Transverse colon (tissue), 4 donors: ENCODE measurements at places on chromosomes 2 and 18. TPM values are rescaled to one million over a fixed set of nuclear protein-coding genes. Genes with fewer than 3 reads are reported as not detected.

DNA sequence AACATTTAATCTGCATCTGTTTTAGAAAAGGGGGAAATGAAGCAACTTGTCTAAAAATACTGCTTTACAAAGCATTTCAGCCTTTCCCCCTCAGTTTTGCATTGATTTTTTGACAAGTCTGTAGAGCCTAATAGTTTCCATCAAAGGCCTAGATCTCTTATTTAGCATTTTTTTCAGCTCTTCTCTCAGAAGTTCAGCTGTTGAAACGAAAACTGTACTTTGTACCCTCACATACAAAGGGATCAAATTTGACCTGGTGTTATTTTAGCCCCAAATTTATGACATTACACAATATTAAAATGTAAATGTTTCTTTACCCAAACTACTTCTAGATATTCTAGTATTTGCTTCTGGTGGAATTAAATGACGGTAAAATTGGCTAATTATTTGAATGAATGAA is 13.0 kb downstream of the YPEL5 start:
- DNase-seq = no peak

DNA sequence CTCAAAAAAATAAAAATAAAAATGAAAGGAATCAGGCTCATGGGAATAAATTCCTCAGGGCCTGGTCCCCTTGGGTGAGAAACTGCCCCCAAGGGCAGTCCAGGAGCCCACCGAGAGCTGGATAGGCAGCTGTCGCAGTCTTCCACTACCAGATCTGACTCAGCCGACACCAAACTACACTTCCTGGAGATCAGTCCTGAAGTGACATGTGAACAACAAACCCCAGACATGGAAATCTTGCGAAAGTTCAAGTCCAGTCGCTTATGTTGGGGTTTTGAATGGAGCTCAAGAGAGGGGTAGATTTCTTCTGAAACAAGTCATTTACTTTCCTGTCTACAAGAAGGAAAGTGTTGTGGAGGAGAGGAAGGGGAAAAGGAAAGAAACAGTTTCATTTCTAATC is 12.9 kb downstream of the ADCY3 start:
- no peak for DNase-seq

- peak; percentile 36 for DNase-seq
Measured at GRCh38 chr2:96374211-96374951, 38.8 kb downstream of the NCAPH start.

The HOXD12 gene
- total RNA-seq = not detected

DNA sequence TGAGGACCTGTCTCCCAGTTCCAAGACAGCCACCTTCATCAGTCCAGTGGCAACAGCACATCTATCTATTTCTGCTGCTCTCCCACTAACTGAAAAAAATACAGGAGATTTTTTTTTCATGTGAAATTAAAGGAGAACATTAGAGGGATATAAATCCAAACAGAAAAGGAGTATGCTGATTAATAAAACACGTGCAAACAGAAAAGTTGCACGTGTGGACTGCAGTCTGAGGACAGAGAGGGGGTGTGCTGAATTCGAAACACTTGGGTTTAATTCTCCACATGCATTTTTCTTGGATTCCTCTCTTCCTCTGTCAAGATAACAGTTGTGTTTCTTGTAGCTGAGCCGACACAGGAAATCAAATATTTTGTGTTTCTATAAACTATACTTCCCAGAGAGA is 113.4 kb downstream of the CYRIA start:
- no peak for DNase-seq

GRCh38 chr2:73172963-73173362 is 29.4 kb upstream of the NOTO start:
- no peak for DNase-seq

DNA sequence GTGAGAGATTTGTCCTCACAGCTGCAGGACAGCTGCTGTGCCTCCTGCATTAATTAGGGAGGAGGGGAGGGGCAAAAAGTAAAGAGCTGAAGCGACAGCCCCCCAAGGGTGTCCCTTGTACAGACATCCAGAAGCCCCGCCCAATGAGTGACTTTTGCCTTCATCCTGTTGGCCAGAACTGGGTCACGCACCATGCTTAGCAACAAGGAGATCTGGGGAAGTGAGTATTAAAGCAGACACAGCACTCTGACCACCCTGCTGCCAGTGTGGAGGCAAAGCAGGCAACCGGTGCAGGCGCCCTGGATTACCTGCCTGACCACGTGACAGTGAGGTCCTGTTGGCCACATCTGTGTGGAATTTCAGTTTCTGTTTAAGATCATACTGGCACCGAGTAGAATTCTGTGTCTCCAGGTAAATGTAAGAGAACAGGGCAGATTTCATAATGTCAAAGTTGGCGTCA is 21.5 kb upstream of the BIN1 start:
- DNase-seq = peak; percentile 78

- peak; percentile 77 for DNase-seq
Measured at GRCh38 chr2:65055422-65056214, 598 bp upstream of the CEP68 start.

The SLC4A3 gene
- not detected for total RNA-seq

GRCh38 chr2:8134985-8135682 is 546.7 kb upstream of the ID2 start:
- no peak for DNase-seq
